PC-3 (cell line): ENCODE measurements at places on chromosomes 16 and 17. TPM values are rescaled to one million over a fixed set of nuclear protein-coding genes. Genes with fewer than 3 reads are reported as not detected.

GRCh38 chr16:349211-349610, 3.3 kb downstream of the AXIN1 start:
- no peak for DNase-seq

DNA sequence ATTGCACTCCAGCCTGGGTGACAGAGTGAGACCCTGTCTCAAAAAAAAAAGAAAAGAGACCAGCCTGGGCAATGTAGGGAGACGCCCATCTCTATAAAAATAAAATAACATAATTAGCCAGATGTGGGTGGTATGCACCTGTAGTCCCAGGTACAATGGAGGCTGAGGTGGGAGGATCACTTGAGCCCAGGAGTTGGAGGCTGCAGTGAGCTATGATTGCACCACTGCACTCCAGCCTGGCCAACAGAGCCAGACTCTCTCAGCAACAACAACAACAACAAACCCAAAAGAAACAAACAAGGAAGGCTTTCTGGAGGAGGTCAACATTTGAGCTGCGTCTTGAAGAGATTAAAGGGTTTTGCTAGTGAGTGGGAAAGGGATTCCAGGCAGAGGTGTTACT, 8.3 kb downstream of the EEF2K start:
- DNase-seq: no peak

DNA sequence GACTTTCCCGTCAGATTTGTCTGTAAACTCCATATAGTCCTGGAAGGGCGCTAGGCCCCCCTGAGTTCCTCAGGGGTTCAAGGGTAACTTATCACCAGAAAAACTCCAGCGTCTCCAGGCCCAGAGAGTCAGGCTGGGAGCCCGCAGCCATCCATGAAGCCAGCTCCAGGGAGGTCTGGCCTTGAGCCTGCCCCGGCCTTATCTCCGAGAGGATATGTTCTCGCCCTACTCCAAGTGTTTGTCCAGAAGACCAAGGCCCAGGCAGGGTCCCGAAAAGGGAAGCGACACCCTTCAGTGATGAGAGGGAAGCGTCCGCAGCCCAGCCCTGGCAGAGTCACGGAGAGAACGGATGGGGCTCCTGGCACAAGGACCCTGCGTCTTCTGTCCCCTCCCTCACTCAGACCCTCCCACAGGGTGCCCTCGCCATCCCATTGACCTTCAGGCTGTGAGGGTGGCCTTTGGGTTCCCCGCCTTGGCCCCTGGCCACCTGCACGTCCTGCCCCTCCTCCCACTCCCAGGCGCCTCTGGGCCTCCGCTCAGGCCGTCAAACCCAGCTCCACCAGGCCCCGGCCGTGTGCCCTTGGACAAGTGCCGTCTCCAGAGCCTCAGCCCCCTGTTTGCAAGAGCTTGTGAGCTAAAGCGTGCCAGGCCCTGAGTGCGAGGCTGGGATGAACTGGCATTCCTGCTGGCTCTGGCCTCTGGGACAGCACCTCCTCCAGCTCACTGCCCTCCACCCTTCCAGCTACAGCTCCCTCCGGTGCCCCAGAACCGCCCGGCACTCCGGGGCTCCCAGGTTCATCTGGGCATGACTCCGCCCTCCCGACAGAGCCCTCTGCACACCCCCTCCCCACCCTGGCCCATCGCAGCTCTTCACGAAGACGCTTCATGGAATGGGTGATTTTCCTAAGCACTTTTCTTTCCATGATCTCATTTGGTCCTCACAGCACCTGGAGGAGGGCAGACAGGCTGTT, 83.4 kb downstream of the ZDHHC7 start:
- DNase-seq: no peak

- no peak for DNase-seq
Observed at GRCh38 chr17:82384051-82384729, 12.6 kb downstream of the UTS2R start.

The STH gene
- not detected in 2 replicates for total RNA-seq

GRCh38 chr16:68242926-68243858, 2.0 kb upstream of the PLA2G15 start:
- DNase-seq: no peak

GRCh38 chr17:51120357-51120738, 320 bp downstream of the SPAG9 start:
- no peak for DNase-seq

The HS3ST3A1 gene
- total RNA-seq: 47.6 and 65.4 TPM in 2 replicates

DNA sequence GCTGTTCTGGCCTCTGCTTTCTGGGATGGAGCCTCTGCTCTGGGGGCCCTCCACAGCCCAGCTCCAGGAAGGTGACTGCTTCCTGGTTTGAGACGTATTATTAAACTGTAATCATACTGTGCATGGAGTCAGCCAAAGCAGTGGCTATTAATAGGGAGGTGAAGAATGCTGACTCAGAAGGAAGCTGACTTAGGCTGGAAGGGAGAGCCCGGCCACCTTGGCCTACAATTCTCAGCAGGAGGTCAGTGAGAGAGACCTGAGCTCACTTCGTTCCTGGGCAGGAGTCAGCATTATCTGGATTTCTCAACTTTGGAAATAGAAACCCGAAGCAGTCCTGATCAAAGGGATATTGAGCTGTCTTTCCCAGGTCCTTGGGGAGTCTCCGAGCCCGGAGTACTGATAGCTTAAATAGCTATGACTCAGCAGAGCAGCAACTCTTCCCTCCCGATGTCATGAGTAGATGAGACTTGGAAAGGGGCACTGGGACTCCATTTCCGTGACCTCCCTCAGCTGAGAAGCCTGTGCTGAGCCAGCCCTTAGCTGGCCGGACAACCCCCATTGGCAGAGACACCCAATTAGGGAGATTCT, 91.8 kb downstream of the YPEL2 start:
- peak; percentile 68 for DNase-seq

The FOXC2 gene
- total RNA-seq: not detected in 2 replicates

- no peak for DNase-seq
Observed at GRCh38 chr16:47037396-47037745, 63.9 kb upstream of the DNAJA2 start.

GRCh38 chr16:75931043-75931442, 204.8 kb upstream of the CPHXL start:
- peak; percentile 33 for DNase-seq

DNA sequence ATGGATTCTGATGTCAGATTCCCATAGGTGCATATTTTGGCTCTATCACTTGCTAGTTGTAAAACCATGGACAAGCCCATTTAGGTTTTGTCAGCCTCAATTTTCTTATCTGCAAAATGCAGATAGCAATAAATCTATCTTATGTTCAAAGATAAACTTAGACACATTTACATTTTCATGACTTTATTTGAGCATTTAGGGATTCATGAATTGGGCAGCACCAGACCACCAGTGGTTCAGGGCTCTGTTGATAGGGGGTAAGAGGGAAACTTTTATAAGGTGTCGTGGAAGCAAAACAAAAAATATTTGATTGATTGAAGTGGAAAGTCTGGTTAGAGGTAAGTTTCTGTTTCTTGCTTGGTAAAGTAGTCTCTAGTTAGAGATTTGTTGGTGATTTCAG, 17.3 kb downstream of the ARHGAP44 start:
- DNase-seq: no peak

DNA sequence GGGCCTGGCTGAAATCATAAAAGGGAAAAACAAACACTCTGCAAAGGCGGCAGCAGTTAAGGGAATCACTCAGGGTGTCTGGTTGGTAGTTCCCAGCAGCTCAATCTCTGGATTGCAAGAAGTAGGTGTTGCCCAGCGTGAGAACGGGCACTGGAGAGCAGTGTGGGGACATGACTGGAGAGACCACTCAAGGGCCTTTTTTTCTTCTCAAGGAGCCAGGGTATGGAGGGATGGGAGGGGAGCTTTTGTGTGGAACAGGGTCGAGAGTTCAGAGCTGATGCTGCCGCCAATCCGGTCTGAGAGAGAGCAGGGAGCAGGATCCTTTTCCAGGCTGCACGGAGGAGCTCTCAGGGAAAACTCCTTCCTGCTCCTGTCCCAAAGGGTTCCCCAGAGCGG, 15.2 kb downstream of the SCNN1B start:
- DNase-seq: peak; percentile 34

The ZMYND15 gene
- 0.51 and 0.58 TPM in 2 replicates for total RNA-seq

DNA sequence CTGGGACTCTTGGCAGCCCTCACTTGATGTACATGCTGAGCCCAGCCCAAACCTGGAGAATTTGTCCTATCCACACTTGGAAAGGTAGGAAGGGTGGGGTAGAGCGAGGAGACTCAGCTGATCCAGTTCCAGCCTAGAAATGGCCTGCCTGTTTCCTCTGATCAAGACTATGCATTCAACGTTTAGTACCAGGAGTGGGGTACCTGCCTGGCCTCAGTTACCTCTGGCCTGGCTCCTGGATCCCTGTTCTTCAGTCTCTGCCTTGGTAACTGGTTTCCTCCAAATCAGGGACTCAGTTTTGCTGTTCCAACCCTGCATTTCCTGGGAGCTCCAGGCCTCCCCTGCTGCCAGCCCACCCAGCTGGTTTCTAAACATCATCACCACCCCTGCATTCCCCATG, 233.5 kb downstream of the GSG1L start:
- no peak for DNase-seq

GRCh38 chr16:85415196-85416090, 197.7 kb upstream of the GSE1 start:
- no peak for DNase-seq

GRCh38 chr16:55642611-55643010, 13.2 kb upstream of the SLC6A2 start:
- DNase-seq: no peak

- DNase-seq: peak; percentile 39
Observed at GRCh38 chr16:53744449-53744848, 40.5 kb downstream of the FTO start.

The CCL2 gene
- total RNA-seq: not detected in 2 replicates

The MRPS7 gene
- total RNA-seq: 112 and 144 TPM in 2 replicates

GRCh38 chr17:45910667-45911066, 16.3 kb downstream of the MAPT start:
- no peak for DNase-seq
